A549 treated with DMSO at 1 μM for 4 hours (cell line): ENCODE measurements at places on chromosomes 3 and 15. TPM values are rescaled to one million over a fixed set of nuclear protein-coding genes. Genes with fewer than 3 reads are reported as not detected.

Gene ZMYND10
- 0.53 to 1.2 TPM (median 1.00 TPM) in 5 replicates for total RNA-seq

Gene CTXN2
- total RNA-seq, result 0.02 to 0.04 TPM in 2 of 5 replicates, not detected in the others

Gene TUSC2
- total RNA-seq, result 25.9 to 35.4 TPM (median 33.7 TPM) in 5 replicates

Gene ZNF774
- 0.83 to 1.4 TPM (median 1.0 TPM) in 5 replicates for total RNA-seq

Gene C3orf20
- total RNA-seq, result 0.03 TPM in 2 of 5 replicates, not detected in the others

Gene TGM5
- not detected in 5 replicates for total RNA-seq

Gene CLDN16
- 0.06 to 0.11 TPM in 2 of 5 replicates, not detected in the others for total RNA-seq

Gene UCN2
- 8.8 to 14.2 TPM (median 10.2 TPM) in 5 replicates for total RNA-seq
